Posterior cingulate gyrus (tissue), 11 donors: ENCODE measurements at places on chromosomes 13 and 19.

GRCh38 chr19:12265921-12266704 lies 28.6 kb downstream of the ZNF44 start:
- DNase-seq = no peak

DNA sequence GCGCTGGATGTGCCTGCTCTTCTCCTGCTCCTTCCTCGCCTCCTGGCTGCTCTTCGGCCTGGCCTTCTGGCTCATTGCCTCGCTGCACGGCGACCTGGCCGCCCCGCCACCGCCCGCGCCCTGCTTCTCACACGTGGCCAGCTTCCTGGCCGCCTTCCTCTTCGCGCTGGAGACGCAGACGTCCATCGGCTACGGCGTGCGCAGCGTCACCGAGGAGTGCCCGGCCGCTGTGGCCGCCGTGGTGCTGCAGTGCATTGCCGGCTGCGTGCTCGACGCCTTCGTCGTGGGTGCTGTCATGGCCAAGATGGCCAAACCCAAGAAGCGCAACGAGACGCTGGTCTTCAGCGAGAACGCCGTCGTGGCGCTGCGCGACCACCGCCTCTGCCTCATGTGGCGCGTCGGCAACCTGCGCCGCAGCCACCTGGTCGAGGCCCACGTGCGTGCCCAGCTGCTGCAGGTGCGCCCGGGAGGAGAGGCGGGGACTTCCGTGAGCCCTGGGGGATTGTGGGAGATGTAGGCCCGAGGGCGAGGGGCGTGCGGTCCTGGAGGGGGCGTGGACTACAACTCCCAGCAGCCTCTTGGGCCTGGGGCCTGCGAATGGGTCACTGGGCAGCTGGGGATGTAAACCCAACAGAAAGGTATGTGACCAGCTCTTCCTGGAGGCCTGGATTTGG lies 6.7 kb downstream of the KCNJ14 start:
- DNase-seq = no peak

GRCh38 chr19:33134571-33135041 lies 2.7 kb downstream of the WDR88 start:
- DNase-seq = no peak

DNA sequence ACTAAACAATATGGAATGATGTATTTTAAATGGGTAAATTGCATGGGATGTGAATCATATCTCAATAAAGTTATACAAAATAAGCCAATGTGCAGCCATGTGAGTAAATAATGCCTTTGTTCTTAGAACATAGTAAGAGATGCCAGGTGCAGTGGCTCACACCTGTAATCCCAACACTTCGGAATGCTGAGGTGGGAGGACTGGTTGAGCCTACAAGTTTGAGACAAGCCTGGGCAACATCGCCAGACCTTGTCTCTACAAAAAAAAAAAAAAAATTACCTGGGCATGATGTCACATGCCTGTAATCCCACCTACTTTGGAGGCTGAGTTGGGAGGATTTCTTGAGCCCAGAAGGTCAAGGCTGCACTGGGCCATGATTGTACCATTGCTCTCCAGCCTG lies 230.7 kb downstream of the RFC3 start:
- no peak for DNase-seq

- DNase-seq = no peak
Measured at GRCh38 chr13:99289674-99290337, 17.4 kb downstream of the GPR183 start.

GRCh38 chr13:42574435-42575311 lies 721 bp downstream of the TNFSF11 start:
- DNase-seq = no peak

- no peak for DNase-seq
Measured at GRCh38 chr13:96796091-96796633, 198.1 kb downstream of the OXGR1 start.

DNA sequence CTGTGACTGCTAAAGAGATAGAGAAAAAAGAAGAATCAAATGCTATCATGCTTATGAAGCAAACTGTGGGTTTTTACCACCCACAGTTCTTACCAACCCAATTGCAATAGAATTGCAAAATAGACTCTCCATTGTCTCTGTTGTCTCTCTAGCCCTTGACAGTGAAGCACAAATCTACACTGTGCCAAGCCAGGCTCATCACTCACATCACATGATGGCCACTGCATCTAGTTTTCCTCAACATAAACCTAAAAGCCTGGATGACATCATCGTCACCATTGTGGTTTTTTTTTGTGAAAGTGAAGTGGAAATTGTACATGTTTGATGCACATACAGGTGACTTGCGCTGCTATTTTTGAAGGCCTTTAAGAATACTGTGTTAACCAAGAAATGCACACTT lies 56.1 kb downstream of the KL start:
- peak; percentile 51 for DNase-seq

GRCh38 chr13:88103824-88104223 lies 432.7 kb downstream of the SLITRK5 start:
- no peak for DNase-seq

DNA sequence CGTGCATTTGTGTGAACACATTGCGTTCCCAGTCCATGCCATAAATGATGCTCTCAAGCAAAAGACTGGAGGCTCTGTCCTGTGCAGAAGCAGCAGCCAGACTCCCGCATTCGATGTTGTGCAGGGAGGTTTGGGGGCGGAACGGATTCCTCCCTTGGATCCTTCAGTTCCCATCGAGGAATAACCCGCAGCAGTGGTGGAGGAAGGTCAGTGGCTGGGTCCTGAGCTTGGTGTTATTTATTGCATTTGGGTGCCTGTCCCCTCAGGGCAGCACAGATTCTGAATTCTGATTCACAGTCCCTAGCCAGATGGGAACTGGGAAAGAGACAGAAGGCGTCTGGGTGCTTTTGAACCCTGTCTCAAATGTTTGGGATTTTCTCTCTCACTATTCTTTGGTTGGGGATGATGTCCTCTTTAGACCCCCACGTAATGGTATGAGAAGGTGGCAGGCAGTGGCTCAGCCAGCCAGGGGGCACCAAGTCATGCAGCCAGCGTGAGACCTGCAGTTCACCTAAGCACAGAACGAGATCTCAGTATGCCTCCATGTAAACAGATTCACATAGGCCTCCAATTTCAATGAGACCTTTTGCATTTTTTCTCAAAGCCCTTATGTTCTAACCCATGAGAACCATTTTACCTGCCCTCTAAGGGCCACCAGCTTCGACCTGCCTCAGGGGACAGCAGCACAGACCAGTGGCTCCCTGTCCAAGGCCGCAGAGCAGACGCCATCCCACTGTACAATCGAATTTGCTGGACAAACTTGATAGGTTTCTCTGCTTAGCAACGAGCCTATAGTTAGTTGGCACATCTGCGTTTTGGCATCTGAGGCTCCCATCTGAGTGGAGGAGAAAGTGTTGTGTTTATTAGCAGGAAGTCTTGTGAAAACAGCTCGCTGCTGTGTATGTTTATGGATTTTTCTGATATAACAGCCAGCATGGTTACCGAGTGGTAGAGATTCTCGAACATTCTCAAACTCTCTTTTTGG lies 17.8 kb downstream of the KCTD15 start:
- DNase-seq = no peak

- DNase-seq = no peak
Measured at GRCh38 chr13:38008636-38009035, 139.1 kb upstream of the TRPC4 start.
